ENCODE measurements at places on chromosomes 4 and X. TPM values are rescaled to one million over a fixed set of nuclear protein-coding genes. Genes with fewer than 3 reads are reported as not detected.

Gene DUSP9
- 63.9 TPM for polyA plus RNA-seq

GRCh38 chr4:74098427-74098994, 484 bp downstream of the CXCL2 start:
- no peak for DNase-seq

Gene CXorf65
- polyA plus RNA-seq: 0.60 TPM

- no peak for DNase-seq
These were observed 130.0 kb downstream of the SOWAHB start for GRCh38 chr4:76767983-76768382.

DNA sequence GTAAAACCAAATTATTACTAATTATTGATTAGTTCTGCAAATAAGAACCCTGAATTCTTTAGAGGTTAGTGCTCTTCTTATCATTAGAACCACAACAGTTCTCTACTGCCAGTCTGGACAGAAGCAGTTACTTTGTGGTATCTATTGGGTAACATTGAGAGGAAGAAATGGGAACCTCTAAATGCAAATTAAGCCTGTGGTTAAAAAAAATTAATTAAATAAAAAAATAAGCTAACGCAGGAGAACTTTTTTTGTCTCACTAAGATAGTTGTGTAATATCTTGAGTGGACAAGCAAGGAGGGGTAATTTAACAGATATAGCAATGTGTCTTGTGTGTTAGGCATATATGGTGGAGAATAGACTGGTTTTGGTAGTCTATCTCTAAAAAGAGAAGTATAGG, 32.9 kb upstream of the TET2 start:
- DNase-seq: no peak

All from left renal cortex interstitium (tissue), 4 donors.